ENCODE measurements at places on chromosomes 5 and 9.
A peak's percentile ranks its signal among the peaks of the same experiment; 100 is the strongest.

- DNase-seq = peak; percentile 35
Measured at GRCh38 chr5:68285851-68286611, 70.5 kb downstream of the PIK3R1 start.

- DNase-seq = no peak
Measured at GRCh38 chr5:67050125-67050524, 146.5 kb downstream of the CD180 start.

GRCh38 chr9:86135371-86135770, 36.0 kb upstream of the GOLM1 start:
- DNase-seq = no peak

- no peak for DNase-seq
Measured at GRCh38 chr5:166111021-166111420, 2180.4 kb upstream of the WWC1 start.

Data from GM13977 (cell line).